CD4-positive, alpha-beta T cell treated with Interleukin-21 for 1 hour (primary cell): ENCODE measurements at places on chromosomes 16 and 17.
A peak's percentile ranks its signal among the peaks of the same experiment; 100 is the strongest.

DNA sequence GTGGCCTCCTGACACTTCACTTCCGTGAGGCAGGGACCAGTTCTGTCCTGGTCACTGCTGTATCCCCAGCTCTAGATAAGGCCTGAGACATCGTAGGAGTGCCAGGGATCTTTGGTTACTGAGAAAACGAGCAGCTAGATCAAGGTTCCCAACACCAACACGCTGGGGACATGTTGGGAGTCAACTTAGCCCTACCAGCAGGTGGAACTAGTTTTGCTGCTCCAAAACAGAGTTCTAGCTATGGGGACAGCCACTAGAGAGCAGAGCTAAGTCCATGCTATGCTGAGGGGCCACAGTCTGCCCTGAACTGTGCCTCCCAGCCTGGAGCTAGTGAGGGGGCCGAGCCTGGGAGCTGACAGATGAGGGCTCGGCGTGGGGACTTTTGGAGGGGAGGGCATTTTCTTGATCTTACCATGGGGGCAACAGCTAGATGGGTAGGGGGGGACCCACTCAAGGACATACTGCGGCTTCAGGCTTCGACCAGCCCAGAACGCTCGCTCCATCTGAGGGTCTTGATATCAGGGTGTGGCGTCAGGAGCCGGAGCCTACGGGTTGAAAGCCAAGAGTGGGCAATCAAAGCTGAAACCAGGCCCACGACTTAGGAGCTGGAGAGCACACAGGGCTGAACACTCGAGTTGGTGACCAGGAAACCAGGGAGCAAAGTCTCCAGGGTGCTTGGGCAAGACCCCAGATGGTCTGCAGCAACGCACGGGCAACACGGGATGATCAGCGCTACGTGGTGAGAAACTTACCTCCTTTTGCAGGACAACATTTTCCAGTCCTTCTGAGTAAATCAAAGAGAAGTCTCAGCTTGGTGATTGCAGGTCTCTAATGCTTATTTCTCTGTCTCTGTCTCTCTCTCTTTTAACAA, 13.4 kb downstream of the SNX20 start:
- DNase-seq: peak; percentile 28

DNA sequence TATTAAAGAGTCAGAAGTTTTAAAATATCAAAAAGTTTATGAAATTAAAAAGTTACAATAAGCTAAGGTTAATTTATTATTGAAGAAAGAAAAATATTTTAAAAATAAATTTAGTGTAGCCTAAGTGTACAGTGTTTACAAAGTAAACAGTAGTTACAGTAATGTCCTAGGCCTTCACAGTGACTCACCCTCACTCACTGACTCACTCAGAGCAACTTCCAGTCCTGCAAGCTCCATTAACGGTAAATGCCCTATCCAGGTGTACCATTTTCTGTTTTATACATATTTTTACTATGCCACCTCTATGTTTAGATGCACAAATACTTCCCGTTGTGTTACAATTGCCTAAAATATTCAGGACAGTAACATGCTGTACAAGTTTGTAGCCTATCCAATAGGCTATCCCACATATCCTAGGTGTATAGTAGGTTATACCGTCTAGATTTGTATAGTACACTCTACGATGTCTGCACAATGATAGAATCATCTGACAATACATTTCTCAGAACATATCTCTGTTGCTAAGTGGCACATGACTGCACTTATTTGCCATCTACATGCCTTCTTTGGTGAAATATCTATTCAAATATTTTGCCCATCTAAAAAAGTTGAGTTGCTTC, 67.2 kb upstream of the WSB1 start:
- no peak for DNase-seq

DNA sequence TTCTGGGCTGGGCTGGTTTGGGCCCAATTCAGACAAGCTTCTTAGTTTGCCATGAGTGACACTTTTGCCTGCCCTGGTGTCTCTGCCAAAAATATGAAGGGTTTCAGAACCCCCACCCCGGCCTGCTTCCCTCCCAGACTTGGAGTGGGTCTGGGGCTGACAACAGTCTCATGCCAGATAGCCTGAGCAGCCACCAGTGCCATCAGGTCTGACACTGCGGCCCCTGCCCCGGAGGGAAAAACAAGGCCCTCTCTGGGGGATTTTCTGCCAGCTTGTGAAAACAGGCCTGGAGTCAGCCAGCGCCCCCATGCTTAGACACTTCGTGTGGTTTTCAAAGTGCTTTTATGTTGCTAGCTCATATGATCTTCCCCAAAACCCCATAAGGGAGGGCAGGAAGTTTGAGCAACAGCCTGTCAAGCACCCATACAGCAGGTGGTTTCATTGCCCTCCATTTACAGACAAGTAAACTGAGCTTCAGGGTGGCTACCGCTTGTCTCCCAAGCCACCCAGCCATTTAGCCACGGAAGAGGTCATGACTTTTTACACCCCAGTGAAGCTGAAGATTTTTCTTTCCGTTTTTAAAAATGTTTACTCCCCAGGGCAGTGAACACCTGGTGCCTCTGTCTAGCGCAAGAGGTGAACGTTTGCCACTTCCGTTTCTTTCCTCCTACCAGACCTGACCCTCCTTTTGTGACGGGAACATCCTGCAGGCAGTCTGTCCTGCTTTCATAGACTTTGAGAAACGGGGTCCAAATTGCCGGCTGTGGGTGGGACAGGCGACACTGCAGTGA, 300.6 kb downstream of the SEC14L1 start:
- peak; percentile 83 for DNase-seq

DNA sequence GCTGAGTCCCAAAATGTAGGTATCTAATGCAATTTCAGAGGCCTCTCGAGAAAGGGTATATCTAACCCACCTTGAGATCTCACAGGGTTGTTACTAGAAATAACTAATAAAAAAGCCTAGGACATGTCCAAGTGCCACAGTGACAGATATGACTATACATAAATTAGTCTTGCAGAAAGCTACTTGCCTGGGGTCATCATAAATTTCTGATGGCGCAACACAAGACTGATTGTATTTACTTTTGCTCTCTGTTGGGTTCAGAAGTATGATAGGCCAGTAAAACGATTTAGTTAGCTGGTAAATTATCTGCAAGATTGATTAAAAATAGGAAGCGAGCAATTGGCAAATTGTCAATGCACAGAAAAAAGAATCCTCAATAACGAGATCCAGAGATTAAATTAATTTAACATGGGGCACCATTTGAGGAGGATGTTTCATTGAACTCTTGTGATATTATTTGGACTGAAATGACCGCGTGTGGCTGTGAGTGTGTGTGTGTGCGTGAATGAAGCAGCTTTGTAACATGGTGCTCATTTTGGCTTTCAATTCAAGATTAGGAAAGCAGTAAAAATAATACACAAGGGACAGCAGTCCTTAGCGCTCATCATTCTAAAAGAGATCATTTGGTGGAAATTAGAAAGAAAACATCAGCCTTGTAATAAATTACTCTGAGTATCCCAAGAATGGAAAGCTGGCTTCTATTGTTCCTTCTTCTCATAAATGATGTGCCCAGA, 157.4 kb upstream of the ZFHX3 start:
- no peak for DNase-seq

GRCh38 chr16:74734361-74735161, 33.9 kb upstream of the MLKL start:
- no peak for DNase-seq

- peak; percentile 85 for DNase-seq
Measured at GRCh38 chr16:85055493-85056210, 28.1 kb downstream of the KIAA0513 start.

DNA sequence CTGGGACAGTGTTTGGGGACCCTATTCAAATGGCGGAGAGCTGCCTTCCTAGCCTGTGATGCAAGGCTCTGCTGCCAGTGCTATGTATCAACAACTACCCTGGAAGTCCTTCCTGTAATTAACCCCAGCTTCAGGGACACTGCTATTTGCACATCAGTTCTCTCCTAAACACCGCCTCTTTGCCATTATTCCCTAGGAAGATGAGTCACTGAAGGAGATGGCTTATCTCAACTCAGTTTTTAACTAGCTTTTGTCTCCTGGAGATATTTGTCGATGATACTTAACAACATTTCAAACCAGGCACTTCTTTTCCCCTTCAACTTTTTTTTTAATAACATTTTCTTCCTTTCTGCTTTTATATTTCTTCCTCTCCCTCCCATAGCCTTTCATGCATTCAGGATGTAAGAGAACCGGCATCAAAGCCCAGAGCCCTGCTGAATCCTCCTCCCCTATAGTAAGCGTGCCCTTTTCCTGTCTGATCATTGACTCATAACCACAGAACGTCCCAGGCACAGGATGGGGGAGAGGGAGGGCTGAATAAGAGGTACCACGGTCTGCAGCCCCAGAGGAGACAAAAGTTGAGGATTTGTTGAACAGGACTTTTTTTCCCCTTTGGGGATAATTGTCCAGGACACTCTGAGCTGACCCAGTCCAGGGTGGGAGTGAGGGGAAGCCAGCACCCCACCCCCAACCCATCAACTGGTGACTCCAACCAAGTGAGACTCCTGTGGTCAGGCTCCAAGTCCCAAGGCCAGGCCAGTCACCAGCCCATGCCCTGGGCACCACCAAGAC, 387.8 kb upstream of the SALL1 start:
- no peak for DNase-seq

- no peak for DNase-seq
Measured at GRCh38 chr16:1164975-1165374, 12.1 kb downstream of the CACNA1H start.

DNA sequence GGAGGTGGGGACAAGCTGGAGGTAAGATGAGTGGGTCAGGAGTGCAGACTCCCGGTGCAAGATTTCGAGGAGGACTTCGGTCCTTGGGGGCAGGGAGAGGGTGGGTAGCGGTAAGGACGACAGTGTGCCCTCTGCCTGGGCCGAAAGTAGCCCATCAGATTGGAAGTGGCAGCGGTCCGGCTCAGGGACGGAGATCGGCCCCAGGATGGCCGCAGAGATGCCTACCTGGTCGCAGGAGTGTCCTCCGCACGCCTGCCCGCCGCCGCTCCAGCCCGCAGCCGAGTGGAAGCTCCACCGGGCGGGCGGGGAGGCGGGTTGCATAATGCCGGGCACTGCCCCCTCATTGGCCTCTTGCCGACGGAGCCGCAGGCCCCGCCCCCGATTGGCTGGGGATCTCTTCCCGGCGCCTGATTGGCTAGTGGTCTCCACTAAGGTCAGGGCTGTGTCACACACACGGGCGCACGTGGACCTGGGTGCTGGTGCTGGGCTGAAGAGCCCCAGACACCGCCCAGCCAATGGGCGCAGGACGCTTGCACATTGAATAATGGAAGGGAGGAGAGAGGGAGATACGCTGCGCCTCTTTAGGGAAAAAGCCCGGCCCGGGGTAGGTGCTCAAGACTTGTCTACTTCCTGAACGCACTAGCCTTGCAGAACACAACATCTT, at the start of gene PER1:
PER1 (minus strand) TSS at position 293 of the 664 bp plus-strand sequence. CDS start 1,698 bp downstream, outside the sequence.
- DNase-seq: peak; percentile 94

DNA sequence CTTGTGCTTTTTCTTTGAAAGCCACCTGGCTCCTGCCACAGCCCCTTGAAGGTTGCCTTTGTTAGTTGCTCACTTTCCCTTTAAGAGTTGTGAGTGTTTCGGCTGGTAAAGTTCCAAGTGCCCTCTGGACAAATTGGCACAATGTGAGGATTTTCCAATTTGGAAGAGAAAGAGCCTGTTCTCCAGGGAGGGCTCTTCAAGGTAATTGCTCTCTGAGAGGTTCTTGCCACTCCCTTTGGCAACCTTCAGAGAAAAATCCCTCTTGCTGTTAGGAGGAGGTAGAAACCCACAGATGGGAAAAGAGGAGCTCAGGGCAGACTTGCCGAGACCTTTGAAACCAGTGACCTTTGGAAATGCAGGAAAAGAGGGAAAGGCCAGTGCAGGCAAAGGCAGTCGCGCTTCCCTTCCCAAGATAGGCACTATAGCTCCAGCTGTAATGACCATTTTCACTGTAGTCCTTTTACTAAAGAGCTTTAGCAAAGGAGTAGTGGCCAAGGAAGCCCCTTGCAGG, 49.0 kb upstream of the AKAP1 start:
- DNase-seq: no peak

DNA sequence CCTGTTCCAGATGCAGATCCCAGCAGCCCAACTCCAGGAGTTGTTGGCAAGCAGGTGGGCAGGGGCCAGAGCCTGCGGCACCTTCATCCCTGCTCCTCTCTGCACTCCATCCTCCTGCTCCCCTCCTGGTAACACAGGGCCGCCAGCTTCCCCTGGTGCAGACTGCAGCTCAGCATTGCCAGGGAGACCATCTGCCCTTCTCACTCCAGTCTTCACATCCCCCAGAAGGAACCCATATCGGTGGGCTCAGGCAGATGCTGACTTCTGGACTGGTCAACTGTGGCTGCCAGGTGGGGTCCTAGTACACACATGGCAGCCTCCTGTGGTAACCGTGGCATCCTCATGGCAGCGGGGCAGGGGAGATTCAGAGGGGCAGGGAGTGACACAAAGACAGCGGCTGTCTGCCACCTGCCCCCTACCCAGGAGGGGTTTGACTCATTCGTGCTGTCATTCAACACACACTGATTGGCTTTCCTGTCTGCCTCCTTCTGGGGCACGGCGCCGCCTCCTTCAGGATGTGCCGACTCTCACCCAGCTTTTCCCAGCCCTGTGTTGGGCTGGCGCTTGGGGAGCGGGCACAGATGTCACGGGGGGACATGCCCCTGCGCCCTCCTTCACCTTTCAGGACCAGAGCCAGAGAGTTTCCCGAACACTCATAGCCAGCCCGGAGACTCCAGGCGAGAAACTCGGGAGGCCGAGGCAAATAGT, 120.9 kb downstream of the CMIP start:
- DNase-seq: no peak

- no peak for DNase-seq
Measured at GRCh38 chr17:81370294-81370693, 25.0 kb upstream of the BAHCC1 start.

DNA sequence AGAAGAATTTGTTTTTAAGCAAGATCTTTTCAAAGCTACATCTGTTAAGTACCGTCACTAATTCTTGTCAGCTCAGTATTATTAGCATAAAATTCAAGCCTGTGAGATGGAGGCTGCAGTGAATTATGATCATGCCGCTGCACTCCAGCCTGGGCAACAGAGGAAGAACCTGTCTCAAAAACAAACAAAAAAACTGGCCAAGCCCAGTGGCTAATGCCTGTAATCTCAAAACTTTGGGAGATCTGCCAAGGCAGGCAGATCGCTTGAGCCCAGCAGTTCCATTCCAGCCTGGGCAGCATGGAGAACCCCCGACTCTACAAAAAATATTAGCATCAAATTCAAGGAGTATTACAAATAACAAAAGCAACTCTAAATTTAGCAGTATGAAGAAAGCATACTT, 88.0 kb downstream of the STXBP4 start:
- DNase-seq: no peak

DNA sequence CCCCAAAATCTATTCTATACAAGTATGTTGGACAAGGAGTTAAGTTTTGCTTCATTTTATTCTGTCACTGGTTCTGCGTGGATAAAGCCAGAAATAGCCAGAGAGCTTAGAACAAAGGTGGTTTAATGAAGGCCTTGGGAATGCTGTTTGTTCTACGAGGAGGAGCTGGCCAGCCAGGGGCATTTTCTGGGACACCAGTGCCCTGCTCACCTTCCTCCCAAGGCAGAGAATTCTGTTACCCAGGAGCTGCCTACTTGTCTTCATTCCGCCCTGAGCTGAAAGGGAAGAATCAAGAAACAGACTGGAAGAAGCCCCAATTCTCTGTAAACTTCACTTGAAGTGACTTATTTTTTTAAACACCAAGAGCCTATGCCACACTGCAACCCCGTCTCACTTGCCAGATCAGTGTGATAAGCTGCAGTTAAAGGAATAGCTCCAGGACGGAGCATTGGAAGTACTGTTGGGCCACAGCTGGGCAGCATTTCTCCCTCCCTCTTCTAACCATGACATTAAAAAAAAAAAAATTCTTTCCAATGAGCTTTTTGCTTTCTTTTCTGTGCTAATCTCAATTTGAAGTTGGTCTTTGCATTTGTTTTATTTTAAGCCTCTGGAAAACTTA, 149.8 kb upstream of the DYNLRB2 start:
- DNase-seq: no peak
